ENCODE measurements at places on chromosomes 16 and 17.

- DNase-seq, result no peak
Observed at GRCh38 chr17:17538417-17539391, 42.5 kb upstream of the RASD1 start.

DNA sequence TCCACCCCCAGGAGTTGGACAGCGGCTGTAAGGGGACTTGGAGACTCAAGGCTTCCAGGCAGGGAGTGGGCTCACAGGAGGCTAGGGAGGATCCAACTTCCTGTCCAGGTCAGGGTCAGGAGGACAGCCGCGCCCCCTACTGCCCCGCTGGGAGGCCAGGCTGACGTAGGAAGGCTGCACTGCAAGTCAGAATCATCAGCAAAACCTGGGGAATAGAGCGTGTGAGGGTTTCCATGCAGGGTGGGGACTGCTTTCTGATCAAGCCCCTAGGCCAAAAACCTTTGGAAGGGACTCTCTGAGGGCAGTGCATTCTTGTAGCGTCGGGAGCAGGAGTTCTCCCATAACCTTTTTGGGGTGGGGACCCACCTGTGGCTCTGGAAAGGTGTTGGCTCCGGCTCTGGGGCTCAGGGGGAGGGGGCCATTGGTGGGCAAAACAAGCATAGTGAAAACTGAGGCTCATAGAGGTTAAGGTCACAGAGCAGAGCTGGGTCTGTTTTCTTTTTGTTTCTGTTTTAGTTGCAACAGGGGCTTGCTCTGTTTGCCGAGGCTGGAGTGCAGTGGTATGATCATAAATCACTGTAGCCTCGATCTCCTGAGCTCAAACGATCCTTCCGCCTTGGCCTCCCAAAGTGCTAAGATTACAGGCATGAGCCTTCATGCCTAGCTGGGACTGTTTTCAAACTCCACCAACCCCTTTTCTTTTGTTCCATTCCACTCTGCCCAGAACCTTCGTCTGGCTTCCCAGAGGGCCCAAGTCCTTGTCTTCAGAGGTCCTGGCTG is 22.1 kb downstream of the RAI1 start:
- no peak for DNase-seq

GRCh38 chr16:64144617-64145016 is 977.2 kb downstream of the CDH11 start:
- no peak for DNase-seq

DNA sequence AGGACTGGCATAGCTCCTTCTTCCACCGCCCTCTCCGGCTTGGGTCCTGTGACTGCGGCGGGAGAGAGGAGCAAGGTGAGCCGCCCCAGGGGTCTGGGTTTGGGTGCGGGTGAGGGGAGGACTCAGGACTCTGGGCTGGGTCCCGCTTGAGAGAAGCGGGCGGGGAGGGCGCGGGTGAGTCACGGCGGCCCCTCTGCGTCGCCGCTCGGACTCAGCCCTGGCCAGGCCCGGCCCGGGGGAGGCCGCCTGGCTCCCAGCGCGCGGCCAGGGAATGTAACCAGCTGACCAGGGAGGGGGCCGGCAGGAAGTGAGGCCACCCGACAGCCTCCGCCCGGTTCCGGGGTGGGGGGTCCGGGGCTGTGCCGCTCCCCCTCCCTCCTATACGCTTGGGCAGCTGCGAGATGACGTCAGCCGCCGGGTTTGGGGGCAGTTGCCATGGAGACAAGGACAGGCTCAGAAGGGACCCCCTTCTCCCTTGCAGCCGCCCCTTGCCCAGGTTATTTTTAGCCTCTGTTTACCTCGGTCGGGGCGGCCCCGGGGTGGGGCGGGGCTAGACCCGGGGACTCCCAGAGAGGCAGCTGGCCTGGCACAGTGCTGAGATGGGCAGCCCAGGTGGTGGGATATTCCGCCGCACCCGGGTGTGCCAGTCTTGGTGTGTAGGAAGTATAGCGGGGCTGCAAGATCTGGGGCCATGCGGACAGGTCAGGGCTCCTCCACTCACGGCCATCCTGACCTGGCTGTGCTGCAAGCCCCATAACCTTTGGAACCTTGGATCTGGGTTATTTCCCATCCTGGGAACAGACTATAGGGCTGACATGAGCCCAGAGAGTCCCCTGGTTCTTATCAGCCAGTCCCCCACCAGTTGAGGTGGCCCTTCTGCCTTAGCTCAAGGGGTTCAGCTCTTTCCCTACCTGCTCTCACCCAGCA is 1.6 kb downstream of the RIPOR1 start:
- DNase-seq, result no peak

DNA sequence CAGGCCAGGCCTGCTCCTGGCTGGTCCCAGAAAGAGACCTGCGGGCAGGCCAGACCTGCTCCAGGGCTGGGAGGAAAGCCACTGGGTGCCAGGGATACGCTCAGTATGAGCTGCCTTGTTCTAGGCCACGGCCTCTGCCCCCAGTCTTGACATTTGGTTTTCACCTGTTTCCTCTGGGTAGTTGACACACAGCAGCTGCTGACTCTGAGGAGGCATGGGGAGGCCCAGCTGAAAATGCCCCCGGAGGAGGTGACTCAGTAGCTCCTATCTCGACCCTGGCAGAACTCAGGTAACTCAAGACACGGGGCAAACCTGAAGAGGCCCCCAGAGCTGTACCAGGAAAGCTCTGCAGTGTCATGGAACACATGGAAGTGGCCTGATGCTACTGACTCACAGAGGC is 13.9 kb upstream of the ADGRG1 start:
- DNase-seq, result no peak

GRCh38 chr17:75116737-75117136 is 7.0 kb downstream of the ARMC7 start:
- no peak for DNase-seq

DNA sequence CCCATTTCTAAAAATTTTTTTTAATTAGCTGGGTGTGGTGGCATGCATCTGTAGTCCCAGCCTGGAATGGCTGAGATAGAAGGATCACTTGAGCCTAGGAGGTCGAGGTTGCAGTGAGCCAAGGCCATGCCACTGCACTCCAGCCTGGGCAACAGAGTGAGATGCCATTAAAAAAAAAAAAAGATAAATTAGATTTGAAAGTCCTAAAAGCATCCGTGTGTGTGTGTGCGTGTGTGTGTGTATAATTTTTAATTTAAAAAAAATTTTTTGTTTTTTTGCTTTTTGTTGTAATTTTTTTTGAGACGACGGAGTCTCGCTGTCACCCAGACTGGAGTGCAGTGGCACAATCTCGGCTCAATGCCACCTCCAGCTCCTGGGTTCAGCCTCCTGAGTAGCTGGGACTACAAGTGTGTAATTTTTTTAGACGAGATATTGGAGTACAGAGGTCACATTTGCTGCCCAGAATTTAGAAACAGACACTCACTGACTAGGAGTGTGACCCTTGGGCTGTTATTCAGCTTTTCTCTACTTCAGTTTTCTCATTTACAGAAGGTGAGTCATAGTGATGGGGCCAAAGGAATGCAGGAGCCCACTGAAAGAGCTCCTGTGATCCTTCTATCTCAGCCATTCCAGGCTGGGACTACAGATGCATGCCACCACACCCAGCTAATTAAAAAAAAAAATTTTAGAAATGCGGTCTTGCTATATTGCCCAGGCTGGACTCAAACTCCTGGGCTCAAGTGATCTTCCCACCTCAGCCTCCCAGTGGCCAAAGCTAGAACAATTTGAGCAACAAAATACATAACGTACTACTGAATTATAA is 25.5 kb upstream of the TBX4 start:
- DNase-seq, result no peak

DNA sequence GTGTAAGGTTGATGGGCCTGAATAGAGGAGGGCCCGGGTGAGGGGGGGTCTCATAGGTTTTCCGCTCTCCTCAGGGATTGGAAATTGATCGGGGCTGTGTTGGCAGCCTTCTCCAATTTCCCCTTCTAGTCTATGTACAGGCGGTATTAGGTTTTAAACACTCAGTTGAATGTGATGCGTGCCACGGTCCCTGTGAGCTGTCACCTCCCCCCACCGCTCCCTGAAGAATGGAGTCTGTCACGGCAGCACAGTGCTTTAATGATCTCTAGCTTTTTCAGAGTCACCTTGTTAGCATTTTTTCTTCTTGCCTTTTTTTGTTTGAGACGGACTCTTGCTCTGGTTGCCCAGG is 800 bp downstream of the COX4I1 start:
- no peak for DNase-seq

GRCh38 chr17:39231091-39231561 is 5.4 kb upstream of the STAC2 start:
- no peak for DNase-seq

GRCh38 chr17:559551-560431 is 154.8 kb downstream of the VPS53 start:
- DNase-seq, result no peak

GRCh38 chr17:3735515-3735914 is 11.8 kb downstream of the HASPIN start:
- DNase-seq, result no peak

DNA sequence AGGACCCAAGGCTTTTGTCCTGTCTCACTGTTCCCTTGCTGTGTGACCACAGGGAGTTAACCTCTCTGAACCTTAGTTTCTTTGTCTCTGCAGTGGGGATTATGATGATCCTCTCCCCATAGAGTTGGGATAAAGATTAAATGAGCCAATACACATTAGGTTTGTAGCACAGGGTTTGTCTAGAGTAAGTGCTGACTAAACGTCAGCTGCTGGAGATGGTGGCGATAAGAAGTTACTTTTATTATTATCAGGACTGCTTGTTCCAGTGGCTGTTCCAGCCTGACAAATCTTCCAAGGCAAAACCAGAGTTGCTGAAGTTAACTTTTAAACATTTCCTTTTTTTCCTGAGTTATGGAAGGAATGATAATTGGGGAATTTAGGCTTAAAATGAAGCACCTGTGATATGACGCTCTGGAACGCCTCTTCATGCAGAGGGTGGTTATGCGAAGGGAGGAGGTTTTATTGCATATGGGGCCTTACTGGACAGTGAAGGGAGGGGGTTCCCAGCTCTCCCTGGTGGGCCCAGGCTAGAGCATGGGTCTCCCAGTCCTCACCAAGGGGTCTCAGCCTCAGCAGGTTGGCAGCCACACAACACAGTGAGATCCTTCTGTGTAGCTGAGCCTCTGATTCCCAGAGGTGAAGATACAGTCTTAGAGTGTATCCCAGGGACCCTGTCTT is 35.8 kb downstream of the PLCG2 start:
- DNase-seq, result no peak

GRCh38 chr17:53844491-53845107 is 21.9 kb downstream of the KIF2B start:
- no peak for DNase-seq

GRCh38 chr17:43003542-43004172 is 2.9 kb upstream of the IFI35 start:
- DNase-seq, result no peak

GRCh38 chr16:80002261-80002660 is 401.7 kb upstream of the MAF start:
- no peak for DNase-seq

DNA sequence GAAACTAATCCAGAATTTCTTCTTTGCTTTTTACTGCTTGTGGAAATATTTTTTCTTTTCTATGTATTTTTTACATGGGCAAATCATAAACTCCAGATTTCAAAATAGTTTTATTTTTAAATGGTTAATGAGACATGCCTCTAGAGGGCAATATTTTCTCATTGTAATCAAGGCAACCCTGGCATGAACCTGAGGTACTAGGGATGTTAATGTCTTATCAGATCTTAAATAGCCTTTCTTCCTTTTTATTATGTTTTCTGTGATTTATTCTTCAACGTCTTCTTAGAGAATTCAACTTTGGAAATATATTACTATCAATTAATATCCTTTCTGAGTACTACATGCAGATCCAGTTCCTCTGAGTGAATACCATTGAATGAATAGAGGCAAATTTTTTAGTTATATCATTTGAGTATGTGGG is 324.7 kb downstream of the BCAS3 start:
- no peak for DNase-seq

GRCh38 chr16:31704138-31704537 is 169.5 kb upstream of the ZNF267 start:
- DNase-seq, result no peak

DNA sequence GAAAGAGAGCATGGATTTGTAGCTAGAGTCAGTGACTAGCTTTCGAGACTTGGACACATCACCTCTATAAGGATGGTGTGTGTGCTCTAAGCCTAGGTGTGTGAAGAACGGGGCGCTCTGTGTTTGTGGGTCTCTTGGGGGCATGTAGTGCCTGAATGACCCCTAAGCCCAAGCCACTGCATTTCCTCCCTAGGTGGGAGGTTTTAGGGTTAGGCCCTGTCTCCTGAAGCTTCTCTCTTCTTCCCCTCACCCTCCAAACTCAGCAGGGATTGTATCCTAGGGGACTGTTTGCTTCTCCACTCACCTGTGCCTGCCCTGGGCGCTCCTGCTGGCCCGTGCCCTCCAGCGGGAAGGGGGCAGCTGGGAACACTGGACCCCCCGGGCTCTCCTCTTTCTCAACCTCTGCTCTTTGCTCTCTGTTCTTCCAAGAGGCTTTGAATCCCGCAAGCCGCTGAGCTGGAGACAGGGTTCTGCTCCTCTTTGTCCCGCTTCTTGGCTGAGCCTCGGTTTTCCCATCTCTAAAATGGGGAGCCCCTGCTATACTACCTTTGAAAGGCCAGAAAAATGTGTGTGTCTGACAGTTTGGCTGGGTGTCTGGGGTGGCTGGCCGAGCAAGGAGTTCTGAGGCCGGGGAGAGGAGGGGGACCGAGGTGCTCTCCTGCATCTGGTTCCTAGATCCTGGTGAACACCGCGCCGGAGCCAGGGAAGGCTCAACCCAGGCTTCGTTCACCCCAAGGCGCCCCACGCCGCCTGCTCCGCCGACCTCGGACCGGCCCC is 810 bp downstream of the CYGB start:
- DNase-seq, result no peak

- DNase-seq, result no peak
Observed at GRCh38 chr16:4517812-4518680, 20.5 kb downstream of the CDIP1 start.

GRCh38 chr17:30336369-30337171 is 2.7 kb upstream of the TMIGD1 start:
- peak; percentile 21 for DNase-seq

GRCh38 chr17:10805911-10806310 is 2.0 kb upstream of the TMEM238L start:
- DNase-seq, result no peak

DNA sequence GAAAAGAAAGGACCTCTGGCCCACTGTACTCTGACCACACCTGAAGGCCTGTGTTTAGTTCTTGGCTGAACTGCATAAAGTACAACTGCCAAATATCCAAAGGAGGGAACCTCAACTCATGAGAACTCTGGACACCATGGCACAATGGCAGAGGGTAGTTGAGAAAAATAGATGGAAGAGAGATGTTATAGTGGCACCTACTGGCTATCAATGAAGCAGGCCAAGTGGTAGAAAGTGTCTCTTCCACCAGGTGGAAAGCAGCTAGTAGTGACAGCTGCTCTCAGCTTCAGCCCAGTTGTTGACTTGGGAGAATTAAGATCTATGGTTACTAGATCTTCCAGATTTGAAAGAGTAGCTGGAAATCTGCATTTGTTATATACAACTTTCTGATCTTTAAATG is 3.2 kb downstream of the MED31 start:
- DNase-seq, result no peak

DNA sequence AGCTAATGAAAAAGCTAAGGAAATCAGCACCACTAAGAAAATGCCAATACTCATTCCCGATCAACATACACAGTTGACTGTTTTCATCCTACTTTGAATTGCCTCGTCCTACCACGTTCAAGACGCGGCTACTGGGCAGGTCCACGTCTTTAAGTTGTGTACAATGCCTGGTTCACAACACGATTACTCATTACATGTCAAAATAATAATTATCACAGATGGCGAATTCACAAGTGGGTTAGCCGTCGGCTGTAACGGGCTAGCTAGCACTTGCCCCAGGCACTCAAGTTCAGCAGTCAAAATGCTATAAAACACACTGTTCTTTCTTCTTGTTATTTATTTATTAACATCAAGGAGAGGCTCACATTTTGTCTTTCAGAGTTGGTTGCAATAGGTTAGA is 124.2 kb downstream of the ZFHX3 start:
- no peak for DNase-seq

- no peak for DNase-seq
Observed at GRCh38 chr16:15538507-15538906, 104.1 kb downstream of the BMERB1 start.

Data from activated CD4-positive, alpha-beta T cell treated with anti-CD3 and anti-CD28 coated beads for 1 hour (primary cell).